ENCODE measurements at places on chromosomes 12 and 14.

GRCh38 chr12:95197636-95198035, 19.6 kb downstream of the FGD6 start:
- DNase-seq, result no peak

DNA sequence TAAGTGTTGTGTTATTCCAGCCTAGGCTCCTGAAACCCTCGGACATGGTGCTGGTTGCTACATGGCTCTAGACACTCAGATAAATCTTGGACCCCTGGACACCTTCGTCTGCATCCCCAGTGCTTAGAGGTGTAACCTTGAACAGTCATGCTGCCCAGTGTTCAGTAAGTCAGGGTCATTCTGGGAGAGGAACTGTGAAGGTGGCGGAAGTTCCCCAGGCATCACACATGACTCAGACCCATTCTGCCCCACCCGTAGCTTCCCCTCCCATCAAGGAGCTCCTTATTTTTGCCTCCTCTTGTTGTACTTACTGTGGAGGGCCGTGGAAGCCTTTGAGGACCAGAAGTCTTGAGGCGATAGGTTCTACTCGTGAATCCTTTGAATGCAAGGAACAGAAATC, 18.1 kb upstream of the SSPN start:
- no peak for DNase-seq

DNA sequence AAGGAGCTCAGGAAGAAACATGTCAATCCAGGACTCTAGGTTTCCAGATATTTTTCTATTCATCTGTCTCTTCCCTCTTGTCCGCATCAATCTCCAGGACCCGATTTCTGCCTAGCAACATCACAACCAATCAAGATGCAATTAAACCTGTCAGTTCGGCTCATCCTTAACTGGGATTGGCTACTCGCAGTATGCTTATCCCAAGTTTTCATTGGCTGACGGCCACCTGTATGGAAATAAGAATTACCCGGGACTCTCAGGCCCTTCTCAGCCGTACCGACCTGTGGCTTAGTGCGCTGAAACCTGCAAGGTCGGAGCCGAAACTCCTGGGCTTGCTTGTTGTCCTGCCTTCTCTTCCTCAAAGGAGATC, 20.4 kb upstream of the ATP5MC2 start:
- no peak for DNase-seq

DNA sequence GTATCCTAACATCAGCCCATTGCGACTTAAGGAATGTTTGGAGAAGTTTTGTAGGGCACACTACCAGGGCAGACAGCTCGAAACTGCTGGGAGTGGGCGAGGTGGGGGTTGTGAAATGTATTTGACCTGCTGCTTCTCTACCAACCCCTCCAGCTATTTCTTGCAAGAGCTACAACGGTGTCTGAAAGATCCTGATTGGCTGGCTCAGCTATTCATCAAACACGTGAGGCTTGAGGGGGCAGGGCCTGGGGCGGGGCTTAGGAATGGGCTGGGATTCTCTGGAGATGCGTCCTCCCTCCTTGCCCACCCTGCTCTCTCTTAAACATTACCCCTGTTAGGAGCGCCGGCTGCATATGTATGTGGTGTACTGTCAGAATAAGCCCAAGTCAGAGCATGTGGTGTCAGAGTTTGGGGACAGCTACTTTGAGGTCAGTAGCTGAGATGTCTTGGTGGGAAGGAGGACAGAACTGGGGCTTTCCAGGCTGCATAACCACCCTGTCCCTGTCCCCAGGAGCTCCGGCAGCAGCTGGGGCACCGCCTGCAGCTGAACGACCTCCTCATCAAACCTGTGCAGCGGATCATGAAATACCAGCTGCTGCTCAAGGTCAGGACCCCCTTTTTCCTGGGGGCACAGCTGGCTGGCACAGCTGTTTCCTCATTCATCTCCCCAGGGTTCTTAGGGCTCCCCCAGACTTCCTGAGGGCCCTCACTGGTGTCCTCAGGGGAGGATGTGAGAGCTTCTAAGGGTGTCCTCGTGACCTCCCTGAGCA, 3.1 kb downstream of the ARHGEF25 start:
- no peak for DNase-seq

DNA sequence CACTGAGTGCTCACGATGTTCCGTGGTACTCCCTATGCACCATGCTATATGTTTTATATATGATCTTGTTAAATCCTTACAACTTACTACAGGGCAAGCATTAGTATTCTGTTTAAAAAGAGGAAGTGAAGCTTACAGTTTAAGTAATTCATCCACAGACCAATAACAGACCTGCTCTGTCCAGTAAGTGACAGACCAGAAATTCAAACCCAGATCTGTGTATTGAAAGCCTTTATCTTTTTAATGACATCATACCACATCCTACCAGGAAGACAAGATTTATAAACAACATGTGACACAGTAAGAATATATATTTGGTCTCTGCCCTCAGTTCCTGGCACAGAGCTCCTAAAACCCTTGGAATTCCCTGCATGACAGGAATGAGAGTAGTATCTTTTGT, 206.5 kb downstream of the STXBP6 start:
- DNase-seq, result no peak

- no peak for DNase-seq
Observed at GRCh38 chr12:46360908-46361666, 11.5 kb downstream of the SLC38A2 start.

GRCh38 chr14:68390741-68391140, 402.1 kb downstream of the ZFP36L1 start:
- DNase-seq, result no peak
